ENCODE measurements at places on chromosomes 2 and 18.
A peak's percentile ranks its signal among the peaks of the same experiment; 100 is the strongest.

DNA sequence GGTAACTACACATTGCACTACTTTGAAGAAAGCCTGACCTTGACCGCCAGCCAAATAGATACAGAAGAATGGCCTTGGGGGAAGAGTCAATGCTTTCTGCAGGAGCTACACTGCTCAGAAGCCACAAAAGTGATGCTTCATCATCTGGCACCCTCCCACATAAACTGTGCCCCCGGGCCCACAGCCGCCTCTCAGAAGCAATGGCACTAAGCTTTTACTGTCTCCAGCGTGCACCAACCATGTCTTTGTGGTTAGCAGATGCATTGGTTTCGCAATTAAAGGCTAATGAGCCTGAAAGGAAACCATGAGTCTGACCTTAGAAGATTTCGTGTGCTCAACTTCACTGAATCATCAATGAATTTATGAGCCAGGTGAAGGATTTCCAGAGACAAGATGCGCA, 209.4 kb upstream of the TRIB2 start:
- no peak for DNase-seq

DNA sequence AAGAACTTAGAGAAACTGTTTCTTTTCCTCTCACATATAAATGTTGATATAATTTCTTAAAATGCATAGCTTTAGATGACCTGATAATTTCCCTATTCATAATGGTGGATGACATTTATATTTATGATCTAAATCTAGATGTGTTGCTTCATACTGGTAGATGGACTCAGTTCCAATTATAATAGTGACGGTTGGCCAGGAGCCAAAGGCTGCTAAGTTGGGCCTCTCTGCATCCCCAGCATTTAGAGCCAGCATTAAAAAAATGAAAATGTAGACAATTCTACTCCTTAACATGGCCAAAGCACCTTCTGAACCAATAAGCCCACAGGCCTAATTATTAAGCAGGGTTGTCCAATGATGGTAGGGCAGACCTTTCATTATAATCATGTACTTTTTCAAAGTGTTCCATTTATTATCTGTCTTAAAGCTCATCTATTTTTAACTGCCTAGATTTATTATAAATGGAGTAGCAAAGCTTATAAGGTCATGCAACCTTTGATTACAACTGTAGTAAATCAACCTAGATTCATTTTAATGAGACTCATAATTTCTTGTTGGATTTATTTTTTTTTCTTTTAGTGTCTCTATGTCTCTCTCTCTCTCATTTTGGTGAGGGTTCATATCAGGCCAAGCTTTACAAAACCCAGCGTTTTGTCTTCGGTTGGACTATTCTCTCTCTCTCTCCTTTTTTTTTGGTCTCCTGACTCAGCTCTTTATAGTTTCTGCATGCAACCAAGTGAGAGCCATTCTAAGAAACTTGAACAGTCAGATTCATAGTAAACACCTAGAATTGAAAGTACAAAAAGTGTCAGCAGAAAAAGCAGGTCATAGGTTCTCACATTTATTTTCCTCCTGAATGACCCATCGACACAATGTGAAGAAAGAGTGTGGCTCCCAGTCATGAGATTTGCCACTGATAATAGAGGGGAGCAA, 2016.1 kb upstream of the PIK3C3 start:
- DNase-seq, result no peak

- peak; percentile 54 for DNase-seq
Observed at GRCh38 chr18:4068552-4069158, 386.5 kb downstream of the DLGAP1 start.

DNA sequence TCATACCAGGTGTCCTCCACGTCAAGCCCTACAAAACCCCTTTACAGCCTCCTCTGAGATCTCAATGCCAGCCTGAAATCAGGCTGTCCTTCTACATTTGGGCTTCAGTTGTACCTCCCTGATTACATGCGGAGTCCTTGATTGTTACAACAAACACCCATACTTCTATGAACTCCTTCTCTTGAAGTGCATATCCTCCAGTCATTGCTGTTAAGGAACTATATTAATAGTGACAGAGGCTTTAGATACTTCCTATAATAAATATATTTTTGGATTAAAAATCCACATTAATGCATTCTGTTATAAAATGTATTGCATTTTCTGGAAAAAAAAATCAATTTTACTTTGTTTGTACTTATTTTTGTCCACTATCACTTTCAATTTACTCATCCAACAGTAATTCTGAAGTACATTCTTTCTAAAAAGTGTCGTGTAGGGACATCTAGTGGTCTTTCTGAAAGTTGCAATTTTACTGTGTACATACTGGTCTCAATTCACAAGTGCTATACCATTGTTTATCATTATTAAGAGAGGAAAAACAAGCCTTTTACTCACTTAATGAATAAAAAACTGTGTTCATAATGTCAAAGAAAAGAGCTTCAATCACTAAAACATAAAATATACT, 316.4 kb downstream of the DSEL start:
- no peak for DNase-seq

- DNase-seq, result no peak
Observed at GRCh38 chr2:8096484-8096883, 585.4 kb upstream of the ID2 start.

GRCh38 chr2:161915121-161915520, 158.9 kb downstream of the DPP4 start:
- no peak for DNase-seq

- DNase-seq, result no peak
Observed at GRCh38 chr18:75220551-75221355, 10.2 kb downstream of the TSHZ1 start.

- DNase-seq, result no peak
Observed at GRCh38 chr18:63747006-63747405, 28.2 kb upstream of the SERPINB7 start.

DNA sequence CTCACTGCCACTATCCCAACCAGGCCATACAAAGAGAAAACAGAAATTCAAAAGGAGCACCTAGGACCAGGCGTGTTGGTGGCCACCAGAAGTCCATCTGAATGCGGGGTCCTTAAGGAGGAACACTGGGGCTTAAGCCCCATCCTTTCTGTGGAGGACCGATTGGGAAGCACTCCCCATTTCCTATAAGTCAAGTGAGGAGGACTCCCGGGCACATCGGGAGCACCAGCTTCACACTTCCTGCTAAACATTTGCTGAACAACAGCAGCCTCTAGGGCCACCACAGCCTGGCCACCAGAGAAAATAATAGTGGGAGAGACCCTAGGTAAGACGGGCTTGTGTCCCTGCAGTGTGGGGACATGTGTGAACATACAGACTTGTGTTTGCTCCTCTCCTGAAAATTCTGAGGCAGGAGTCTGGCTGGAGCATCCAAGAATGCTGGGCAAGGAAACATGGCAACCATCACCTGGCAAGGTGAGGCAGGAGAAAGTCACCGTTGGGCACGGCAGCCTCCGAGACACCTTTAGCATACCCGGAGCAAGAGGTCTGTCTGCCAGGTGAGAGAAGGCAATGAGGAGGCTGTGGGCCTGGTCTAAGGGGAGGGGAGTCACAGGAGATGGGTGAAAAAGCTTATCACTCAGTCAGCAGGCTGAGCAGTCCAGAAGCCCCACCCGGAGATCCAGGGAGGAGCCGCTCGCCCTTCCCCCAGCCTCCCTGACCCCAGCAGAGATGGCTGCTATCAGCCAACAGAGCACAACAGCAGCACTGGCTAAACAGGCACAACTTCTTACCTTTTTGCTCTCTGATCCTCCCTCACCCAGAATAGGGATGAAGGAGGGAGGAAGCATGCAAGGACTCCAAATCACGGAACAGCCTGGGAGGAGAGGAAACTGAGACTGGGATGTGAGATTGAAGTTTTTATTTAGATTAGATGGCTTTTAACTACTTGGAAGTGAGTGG, 282.3 kb downstream of the EIPR1 start:
- no peak for DNase-seq

- DNase-seq, result no peak
Observed at GRCh38 chr2:196618661-196619060, 20.9 kb upstream of the CCDC150 start.

DNA sequence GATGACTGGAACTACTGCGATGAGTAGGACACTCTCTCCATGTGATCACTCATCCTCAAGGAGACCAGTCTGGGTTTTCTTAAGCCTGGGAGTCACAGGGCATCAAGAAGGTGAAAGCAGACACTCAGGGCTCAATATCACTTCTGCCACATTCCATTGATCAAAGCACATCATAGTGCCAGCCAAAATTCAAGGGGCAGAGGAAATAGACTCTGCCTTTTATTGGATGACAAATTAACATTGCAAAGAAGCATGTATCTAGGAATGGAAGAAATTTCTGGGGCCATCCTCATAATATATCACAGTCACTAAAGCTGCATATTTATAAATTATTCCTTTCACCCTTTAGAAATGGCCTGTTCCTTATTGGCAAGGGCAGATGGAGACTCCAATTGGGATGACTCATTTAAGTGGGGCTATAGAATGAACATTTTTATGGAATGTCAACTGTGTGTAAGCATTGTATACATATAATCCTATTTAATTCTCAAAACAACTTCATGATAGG, 114.8 kb upstream of the CDC42EP3 start:
- DNase-seq, result no peak

GRCh38 chr18:7272311-7273049, 41.6 kb downstream of the LRRC30 start:
- peak; percentile 53 for DNase-seq

DNA sequence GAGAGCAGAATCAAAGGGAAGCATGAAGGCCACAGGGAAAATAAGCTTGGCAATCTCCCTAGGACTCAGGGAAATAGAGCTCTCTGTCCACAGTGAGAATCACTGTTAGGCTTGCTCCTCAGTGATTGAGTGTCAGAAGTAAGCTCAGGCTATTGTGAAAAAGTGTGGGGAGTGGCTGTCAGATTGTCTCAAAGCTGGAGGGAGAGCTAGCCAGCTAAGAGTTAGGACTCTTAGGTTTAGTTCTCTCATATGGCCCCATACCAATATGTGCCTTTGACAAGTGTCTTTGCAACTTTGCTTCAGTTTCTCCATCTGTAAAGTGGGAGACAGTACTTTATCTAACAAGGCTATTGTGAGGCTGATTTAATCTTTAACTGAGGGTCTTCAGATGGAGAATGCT, 17.2 kb downstream of the EIF4E2 start:
- no peak for DNase-seq

DNA sequence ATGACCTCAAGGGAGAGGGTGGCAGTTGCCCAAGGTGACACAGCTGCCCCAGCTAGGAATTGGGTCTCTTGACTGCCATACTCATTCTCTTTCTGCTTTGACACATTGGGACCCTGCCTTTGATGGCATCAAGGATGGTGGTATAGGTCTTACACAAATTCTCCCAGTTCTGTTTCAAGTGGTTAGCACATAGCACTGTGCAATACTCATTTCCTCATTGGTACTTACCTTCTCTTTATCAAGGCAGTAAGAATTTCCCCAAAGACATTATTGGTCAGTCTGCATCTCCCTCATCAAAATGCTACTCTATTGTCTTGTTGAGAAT, 35.9 kb upstream of the CCDC93 start:
- no peak for DNase-seq

DNA sequence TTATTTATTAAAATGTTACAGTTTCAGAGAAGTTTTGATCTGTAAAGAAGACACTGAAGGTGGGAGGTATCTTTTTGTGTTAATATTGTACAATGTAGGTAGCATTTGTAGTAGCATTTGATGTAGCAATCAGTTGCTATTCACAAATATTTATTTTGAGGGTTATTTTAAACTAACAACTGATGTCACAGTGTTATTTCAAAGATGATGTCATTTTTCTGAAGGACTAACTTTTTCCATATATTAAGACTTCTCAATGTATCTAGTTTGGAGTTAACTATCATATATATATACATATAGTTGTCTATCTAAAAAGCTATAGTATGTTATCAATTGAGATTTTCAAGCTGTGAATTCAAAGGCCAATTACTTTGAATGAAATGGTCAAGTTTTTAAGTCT, 1003.3 kb downstream of the DSC3 start:
- no peak for DNase-seq

DNA sequence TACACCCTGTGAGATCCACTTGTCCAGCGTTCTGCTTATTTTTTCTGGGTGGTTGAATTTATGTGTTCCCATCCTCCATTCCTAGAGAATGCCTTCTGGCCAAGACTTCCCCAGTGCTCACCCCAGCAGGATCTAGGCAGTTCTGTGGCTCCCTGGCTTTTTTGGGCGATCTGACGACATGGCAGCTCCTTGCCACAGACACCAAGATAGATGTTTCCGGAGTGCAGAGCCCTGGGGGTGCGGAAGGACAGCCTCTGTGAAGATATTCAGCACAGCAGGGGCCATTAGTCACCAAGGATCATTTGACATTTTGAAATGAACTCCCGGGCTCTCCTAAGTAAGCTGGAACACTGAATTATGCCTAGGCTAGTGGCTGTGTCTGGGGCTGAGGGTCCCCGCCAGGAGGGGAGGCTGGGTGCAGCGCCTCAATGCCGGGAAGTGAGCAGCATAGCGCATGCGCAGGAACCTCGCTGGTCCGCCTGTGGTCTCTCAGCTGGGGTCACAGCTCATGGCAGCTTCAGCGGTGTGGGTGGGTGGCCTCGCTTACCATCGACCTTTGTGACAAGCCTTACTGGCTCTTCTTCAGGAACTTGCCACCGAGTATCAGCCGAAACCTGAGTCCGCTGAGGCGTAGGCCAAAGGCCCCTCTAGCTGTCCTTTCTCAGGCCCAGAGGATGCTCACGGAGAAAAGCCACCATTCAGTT, 60.3 kb downstream of the MEX3C start:
- DNase-seq, result no peak

DNA sequence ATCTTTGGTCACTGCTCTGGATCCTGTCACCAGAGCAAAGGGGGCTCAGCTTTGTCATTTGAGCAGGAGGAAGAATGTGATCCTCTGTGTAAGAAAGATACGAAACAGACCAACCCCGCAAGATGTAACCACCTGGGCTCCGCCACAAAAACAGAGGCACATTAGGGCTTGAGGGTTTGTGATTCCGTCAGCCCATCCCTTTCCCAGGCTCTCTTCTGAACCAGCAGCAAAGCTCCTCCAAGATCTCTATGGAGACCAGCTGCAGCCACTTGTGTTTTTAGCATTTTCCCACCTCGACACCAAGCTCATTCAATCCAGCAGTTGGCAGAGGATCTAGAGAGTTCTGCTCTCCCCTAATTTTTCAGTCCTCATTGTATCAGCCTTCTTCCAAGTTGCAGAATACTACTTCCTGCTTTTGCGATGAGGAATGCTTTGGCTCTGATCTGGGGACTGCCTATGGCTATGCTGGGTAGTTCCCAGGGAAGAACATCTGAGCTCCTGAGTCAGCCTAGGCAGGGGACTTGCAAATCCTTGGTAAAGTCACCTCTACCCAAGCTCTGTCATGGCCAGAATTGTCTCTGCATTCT, 139.6 kb upstream of the RAB12 start:
- no peak for DNase-seq

- no peak for DNase-seq
Observed at GRCh38 chr2:180669016-180669415, 311.4 kb upstream of the UBE2E3 start.

- no peak for DNase-seq
Observed at GRCh38 chr2:235843591-235844395, 324.4 kb downstream of the GBX2 start.

- DNase-seq, result no peak
Observed at GRCh38 chr2:132720393-132720792, 50.4 kb upstream of the LYPD1 start.

- no peak for DNase-seq
Observed at GRCh38 chr2:96734880-96735583, 4.8 kb downstream of the LMAN2L start.

- DNase-seq, result peak; percentile 88
Observed at GRCh38 chr2:84459018-84459943, at the start of gene SUCLG1. TSS of gene SUCLG1 (minus strand) at chr2:84459280. CDS start at chr2:84459269, 11 bp downstream.

Measured in Peyer's patch (tissue), 4 donors.